ENCODE measurements at places on chromosomes 4 and X.

DNA sequence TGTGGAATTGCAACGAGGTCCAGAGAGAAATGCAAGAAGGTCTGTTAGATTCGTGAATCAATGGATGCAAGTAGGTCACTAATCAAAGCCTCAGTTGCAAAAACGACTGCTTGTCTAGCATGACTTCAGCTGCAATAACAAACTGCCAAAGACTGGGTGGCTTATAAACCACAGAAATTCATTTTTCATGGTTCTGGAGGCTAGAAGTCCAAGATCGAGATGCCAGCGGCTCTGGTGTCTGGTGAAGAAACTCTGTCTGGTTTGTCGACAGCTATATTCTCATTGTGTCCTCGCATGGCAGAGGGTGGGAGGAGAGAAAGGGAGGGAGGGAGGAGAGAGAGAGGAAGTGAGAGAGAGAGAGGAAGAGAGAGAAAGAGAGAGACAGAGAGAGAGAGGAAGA, 114.7 kb downstream of the MXRA5 start:
- no peak for DNase-seq

DNA sequence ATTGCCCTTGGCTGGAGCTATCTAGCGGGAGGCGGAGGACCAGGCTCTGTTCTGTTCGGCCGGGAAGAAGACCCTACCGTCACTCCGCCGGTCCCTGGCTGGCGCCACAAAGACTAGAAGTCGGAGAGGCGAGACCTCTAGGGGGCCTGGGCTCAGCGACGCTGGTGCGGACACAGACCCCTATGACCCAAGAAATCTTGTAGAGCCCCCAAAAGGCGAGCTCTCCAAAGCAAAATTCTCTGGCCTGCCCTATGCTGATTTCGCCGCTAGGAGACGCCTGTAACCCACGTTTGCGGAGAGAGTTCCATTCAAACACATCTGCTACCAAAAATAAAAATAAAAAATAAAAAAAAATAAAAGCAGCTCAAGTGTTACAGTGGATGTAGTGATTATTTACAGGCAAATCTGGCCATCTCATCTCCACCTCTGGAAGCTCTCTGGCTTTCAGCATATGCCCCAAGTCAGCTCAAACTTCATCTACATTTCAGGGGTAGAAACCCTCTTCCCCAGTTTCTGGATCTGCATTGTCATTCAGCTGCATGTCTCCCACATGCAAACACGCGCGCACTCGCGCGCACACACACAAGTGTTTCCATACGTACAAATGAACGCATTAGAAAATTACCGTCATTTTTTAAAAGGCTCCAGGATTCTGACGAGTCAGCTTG, 2.4 kb upstream of the PCDH10 start:
- DNase-seq: no peak

GRCh38 chr4:161937596-161937995, 226.2 kb downstream of the FSTL5 start:
- no peak for DNase-seq

DNA sequence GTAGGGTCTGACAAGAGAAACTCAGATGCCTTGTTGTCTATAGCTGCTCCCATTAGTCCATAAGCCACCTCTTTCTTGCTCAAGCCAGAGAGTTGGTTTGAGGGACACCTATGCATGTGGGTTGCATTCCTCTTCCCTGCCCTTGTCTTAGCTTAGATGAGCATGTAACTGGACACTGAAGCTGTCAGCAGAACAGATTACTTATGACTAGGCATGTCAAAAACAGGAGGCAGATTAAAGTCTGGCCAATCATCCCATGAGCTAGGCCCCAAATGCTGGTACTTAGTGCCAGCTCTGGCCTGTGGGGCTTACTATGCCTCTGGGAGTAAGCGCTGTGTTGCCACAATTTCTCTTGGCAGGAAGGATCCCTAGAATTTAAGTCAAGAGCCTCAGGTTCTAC, 215.2 kb downstream of the AR start:
- DNase-seq: no peak

- DNase-seq: peak; percentile 64
Observed at GRCh38 chr4:55947912-55948725, 626 bp upstream of the CEP135 start.

DNA sequence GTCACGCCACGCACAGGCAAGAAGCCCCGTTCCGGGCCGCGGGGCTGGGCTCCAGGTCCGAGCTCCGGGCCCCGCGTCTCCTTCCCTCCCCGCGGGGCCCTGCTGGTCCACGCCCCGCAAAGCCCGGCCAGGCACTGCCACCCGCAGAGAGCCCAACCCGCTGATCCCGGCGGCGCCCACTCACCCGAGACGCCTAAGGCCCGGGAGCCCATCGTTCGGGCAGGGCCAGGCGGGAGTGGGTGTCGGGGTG, 870 bp downstream of the PDZD4 start:
- no peak for DNase-seq

GRCh38 chrX:3548765-3549391, 164.6 kb downstream of the PRKX start:
- DNase-seq: peak; percentile 55

DNA sequence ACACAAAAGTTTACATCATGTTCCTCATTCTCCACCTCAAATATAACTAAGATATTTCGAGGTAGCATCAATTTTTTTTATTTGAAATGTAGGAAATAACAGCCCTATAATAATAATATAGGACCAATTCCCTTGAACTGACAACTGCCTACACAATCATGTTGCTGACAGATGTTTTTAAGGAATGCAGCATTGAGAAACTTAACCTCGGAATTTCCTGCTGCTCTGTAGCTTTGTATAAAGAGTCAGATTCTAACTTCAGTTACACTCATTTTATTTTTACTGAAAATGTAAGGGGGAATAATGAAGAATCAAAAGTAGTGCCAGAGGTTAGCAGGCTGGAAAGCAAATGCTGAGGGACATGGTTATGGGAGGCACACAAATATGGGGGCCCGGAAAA, 235.8 kb downstream of the RBMX2 start:
- no peak for DNase-seq

- no peak for DNase-seq
Observed at GRCh38 chrX:50617183-50617582, 146.6 kb upstream of the DGKK start.

GRCh38 chr4:1872870-1873269, 1.7 kb downstream of the NSD2 start:
- DNase-seq: no peak

DNA sequence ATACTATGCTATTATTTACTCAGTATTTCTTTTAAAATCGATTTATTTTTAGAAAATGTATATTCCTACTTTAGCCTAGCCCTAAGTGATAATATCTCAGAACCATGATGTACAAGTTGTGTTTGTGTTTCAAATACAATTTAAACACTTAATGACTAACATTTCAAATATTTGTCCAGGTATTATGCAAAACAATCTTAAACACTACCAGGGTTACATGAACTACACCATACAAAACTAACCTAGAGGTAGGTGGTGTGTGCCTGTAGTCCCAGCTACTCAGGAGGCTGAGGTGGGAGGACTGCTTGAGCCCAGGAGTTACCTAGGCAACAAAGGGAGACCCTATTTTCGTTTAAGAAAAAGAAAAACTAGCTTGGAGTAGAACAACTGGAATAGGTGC, 83.0 kb upstream of the TMEM33 start:
- DNase-seq: no peak

DNA sequence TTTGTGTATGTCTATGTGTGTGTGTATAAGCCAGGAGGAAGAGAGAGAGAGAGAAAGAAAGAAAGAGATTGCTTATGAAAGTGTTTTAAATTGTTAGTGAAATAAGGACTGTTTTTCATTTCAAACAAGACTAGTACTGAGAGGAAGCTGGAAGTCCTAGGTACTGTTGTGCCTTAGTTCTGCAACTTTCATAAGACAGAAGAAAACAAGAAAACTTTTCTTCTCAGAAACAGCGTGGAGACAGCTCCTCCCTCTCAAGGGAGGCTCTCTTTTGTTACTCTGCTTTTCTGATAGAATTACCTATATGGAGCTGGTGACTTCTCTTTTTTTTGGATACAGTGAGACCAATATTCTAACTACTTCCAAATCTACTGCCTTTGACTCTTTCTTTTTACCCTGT, 62.5 kb downstream of the BANK1 start:
- no peak for DNase-seq

- no peak for DNase-seq
Observed at GRCh38 chrX:119643696-119644095, 37.5 kb upstream of the NKRF start.

- no peak for DNase-seq
Observed at GRCh38 chr4:183392377-183392776, 52.1 kb upstream of the CDKN2AIP start.

- DNase-seq: no peak
Observed at GRCh38 chrX:457292-457679, 70.6 kb upstream of the PPP2R3B start.

DNA sequence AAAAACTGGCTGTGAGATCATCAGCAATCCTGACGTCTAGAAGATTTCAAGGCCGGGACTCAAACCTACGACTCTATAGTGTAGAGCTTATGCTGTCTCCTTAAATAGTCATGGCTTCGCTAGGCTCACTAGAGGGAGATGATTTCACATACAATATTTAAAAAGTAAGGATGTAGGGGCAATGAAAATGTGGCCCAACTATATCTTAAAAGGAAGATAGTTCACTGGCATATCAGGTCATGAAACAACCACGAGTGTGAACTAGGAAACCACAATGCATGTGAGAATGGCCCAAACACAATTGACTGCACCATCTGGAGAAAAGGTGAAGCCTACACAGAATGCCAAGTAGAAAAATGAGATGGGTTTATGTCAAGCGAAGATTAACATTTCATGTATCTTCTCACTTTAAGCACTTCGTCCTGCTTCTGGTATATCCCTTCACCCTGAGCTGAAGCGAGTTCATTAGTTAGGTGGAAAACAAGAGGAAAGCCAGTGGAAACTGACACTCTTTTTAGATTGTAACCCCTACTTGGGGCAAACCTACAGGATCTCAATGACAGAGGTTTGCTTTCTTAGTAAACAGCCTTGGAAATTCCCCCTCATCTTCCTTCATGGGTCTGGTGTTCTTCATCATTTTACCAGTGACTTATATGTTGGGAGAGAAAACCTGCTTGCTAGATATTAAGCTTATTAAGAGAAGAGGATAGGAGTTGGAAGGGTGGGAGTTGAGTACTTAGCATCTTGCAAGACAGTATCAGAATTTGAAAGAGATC, 17.4 kb downstream of the FAM9C start:
- DNase-seq: no peak
